SJSA1 (cell line): ENCODE measurements at places on chromosomes 2 and 18. TPM values are rescaled to one million over a fixed set of nuclear protein-coding genes. Genes with fewer than 3 reads are reported as not detected.
A peak's percentile ranks its signal among the peaks of the same experiment; 100 is the strongest.

DNA sequence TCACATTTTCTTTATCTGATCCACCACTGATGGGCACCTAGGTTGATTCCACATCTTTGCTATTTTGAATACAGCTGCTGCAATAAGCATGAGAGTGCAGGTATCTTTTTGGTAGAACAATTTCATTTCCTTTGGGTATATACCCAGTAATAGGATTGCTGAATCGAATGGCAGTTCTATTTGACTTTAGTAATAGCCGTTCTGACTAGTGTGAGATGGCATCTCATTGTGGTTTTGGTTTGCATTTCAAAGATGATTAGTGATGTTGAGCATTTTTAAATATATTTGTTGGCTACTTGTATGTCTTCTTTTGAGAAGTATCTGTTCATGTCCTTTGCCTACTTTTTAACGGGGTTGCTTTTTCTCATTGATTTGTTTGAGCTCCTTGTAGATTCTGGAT lies 72.3 kb downstream of the CCDC138 start:
- no peak for DNase-seq

DNA sequence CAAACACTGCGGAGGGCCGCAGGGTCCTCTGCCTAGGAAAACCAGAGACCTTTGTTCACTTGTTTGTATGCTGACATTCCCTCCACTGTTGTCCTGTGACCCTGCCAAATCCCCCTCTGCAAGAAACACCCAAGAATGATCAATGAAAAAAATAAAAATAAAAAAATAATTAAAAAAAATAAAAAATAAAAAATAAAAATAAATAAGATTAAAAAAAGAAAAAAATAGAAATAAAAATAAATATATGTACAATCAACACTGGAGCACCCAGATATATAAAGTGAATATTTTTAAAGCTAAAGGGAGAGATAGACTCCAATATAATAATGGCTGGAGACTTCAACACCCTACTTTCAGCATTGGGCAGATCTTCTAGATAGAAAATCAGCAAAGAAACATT lies 23.8 kb upstream of the EML6 start:
- no peak for DNase-seq

Gene GPR39
- 2.1 and 2.6 TPM in 2 replicates for total RNA-seq

GRCh38 chr2:214169281-214169680 lies 241.6 kb upstream of the VWC2L start:
- DNase-seq, result no peak

GRCh38 chr2:55156326-55156725 lies 75.8 kb downstream of the CLHC1 start:
- DNase-seq, result no peak

DNA sequence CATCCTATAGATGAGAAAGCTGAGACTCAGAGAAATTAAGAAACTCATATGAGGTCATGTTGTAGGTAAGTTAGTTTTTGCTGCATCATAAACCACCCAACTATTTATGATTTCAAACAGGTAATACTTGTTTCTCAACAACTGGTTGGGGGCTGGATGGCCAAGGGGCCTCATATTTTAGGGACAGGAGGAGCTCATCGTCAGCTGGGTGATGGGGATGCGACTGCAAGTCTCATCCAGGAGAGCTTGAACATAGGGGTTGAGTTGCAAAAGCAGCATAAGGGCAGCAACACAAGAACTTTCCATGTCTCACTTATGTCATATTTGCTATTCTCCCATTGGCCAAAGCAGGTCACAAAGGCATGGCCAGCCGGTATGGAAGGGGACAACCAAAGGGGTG lies 3.6 kb upstream of the RNU2-63P start:
- DNase-seq, result no peak

GRCh38 chr2:128472789-128473174 lies 154.1 kb upstream of the HS6ST1 start:
- no peak for DNase-seq

- DNase-seq, result no peak
Measured at GRCh38 chr2:109260886-109261700, 132.1 kb downstream of the SH3RF3 start.

Gene CYP27C1
- total RNA-seq, result 0.63 and 2.7 TPM in 2 replicates

Gene RAB31
- total RNA-seq, result 58.9 and 72.2 TPM in 2 replicates

- DNase-seq, result no peak
Measured at GRCh38 chr2:166044853-166045483, 82.9 kb downstream of the SCN1A start.

Gene LIPT1
- total RNA-seq, result 2.9 and 18.4 TPM in 2 replicates

Gene G6PC2
- total RNA-seq, result not detected in 2 replicates

Gene EFEMP1
- total RNA-seq, result 283 and 287 TPM in 2 replicates

Gene KCTD1
- 10.8 and 11.9 TPM in 2 replicates for total RNA-seq

Gene CPLX4
- total RNA-seq, result not detected in 2 replicates

DNA sequence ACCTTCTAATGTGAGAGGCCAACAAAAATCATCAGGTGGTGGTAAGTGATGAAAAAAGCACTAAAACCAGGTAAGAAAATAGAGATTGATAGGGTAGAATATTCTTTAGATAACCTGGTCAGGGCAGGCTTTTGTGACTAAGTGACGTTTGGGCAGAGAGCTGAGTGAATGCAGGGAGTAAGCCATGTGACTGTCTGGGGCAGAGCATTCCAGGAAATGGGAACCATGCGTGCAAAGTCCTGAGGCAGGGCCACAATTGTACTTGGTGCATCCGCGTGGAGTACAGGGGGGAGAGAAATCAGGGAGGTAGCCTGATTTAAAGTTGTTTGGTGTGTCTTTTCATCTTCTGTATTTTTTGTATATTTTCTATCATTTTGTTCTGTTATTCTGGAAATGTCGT lies 102.5 kb downstream of the LYPD6B start:
- DNase-seq, result peak; percentile 62

DNA sequence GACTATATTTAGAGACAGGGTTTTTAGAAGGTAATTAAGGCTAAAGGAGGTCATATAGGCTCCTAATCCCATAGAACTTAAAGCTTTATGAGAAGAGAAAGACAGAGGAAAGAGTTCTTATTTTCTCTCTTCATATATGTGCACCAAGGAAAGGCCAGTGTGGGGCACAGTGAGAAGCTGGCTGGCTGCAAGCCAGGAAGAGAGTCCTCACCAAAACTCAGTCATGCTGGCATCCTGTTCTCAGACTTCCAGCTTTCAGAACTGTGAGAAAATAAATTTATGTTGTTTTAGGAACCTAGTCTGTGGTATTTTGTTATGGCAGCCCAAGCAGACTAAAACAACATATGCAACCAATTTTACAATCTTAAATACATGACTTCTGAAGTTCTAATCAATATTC lies 31.5 kb upstream of the ATIC start:
- DNase-seq, result no peak

DNA sequence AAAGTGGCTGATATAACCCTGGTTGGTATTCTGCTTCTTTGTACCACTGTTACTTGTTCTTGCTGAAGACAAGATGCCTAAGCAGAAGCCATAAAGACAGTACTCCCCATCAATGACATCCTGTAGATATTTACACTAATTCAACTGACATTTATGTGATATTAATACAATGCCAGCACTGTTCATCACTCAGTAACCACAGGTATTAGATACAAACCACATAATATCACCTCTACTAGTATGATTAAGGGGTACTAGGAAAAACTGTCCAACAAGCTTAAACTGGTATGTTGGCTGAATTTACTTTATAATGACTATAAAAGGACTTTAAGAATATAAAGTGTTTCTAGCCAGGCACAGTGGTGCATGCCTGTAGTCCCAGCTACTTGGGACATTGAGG lies 65.8 kb downstream of the RTN4 start:
- no peak for DNase-seq

GRCh38 chr2:168583710-168584521 lies 127.8 kb downstream of the CERS6 start:
- peak; percentile 55 for DNase-seq

DNA sequence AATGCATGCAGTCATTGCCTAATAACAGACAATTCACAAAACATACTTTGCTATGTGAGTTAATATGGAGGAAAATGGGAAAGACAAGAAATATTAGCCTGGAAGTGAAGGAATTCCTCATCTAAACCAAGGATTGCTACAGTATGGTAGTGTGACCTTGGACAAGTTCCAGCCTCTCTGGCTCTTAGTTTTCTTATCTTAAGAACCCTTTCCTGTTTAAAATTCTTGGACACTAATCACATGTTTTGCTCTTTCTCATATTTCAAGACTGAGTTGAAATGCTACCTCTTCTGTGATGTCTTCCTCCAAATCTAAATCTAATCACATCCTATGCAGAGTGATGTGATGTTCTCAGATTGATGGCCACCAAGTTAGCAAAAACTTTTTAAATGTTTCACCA lies 20.8 kb upstream of the ADAM23 start:
- DNase-seq, result no peak

GRCh38 chr2:216001216-216002100 lies 11.9 kb downstream of the MREG start:
- no peak for DNase-seq

Gene MC2R
- total RNA-seq, result not detected in 2 replicates

Gene MSTN
- 0.05 TPM in 1 of 2 replicates, not detected in the other for total RNA-seq

Gene SDC1
- 75.2 and 117 TPM in 2 replicates for total RNA-seq

Gene ELOA2
- total RNA-seq, result not detected in 2 replicates
